CD8-positive, alpha-beta memory T cell (primary cell): ENCODE measurements at places on chromosomes 11 and 22. TPM values are rescaled to one million over a fixed set of nuclear protein-coding genes. Genes with fewer than 3 reads are reported as not detected.
A peak's percentile ranks its signal among the peaks of the same experiment; 100 is the strongest.

The KDM4D gene
- total RNA-seq: 1.8 TPM

The THY1 gene
- 0.74 TPM for total RNA-seq

The ASCL2 gene
- total RNA-seq: 0.55 TPM

DNA sequence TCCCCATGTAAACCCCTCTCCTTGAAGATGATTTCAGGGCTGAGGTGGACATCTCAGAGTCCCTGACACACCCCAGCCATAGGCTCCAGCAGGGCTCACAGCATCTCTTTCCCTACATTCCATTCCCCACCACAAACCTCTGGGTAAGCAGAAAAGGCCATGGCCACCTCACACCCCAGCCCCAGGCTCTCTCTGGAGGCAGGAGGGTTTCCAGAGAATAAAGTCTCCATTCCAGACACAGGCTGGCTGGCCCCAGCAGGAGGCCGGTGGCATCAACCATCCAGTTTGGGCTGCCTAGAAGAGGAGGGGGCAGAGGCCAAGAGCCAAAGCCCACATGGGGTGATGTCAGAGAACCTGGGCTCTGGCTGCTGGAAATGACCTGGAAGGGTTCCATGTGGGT, 61.4 kb downstream of the TP53I11 start:
- no peaks in the 10 kb centered on the region for H3K4me1 ChIP-seq
- H3K4me3 ChIP-seq: no peak overlapping the region
- no peaks in the 10 kb centered on the region for H3K27me3 ChIP-seq
- no peak overlapping the region for H3K27ac ChIP-seq
- DNase-seq: no peak
- H3K36me3 ChIP-seq: no peaks in the 10 kb centered on the region

- peak overlapping the region; percentile 59 for H3K27ac ChIP-seq
- no peaks in the 10 kb centered on the region for H3K27me3 ChIP-seq
- peaks cover 10% of the 10 kb centered on the region for H3K4me1 ChIP-seq
- DNase-seq: no peak
- H3K4me3 ChIP-seq: no peak overlapping the region
- H3K36me3 ChIP-seq: no peaks in the 10 kb centered on the region
These were observed 1.4 kb upstream of the KCNQ1OT1 start for GRCh38 chr11:2701230-2701629.

DNA sequence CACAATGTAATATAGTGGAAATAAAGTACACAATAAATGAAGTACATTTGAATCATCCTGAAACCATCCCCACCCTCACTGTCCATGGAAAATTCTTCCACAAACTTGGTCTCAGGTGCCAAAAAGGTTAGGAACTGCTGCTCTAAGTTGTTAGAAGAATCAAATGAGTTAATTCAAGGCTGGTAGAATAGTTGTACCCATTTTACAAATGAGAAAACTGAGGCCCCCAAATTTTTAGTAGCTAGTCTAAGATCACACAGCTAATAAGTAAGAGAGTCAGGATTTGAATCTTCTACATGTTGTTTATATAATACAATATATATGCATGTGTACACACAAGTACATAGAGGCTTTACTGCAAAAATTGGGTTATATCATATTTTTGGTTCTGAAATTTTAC, 43.1 kb downstream of the MIAT start:
- H3K27ac ChIP-seq: no peak overlapping the region
- H3K27me3 ChIP-seq: no peaks in the 10 kb centered on the region
- no peak overlapping the region for H3K4me3 ChIP-seq
- H3K36me3 ChIP-seq: peaks cover 13% of the 10 kb centered on the region
- H3K4me1 ChIP-seq: no peaks in the 10 kb centered on the region
- no peak for DNase-seq

DNA sequence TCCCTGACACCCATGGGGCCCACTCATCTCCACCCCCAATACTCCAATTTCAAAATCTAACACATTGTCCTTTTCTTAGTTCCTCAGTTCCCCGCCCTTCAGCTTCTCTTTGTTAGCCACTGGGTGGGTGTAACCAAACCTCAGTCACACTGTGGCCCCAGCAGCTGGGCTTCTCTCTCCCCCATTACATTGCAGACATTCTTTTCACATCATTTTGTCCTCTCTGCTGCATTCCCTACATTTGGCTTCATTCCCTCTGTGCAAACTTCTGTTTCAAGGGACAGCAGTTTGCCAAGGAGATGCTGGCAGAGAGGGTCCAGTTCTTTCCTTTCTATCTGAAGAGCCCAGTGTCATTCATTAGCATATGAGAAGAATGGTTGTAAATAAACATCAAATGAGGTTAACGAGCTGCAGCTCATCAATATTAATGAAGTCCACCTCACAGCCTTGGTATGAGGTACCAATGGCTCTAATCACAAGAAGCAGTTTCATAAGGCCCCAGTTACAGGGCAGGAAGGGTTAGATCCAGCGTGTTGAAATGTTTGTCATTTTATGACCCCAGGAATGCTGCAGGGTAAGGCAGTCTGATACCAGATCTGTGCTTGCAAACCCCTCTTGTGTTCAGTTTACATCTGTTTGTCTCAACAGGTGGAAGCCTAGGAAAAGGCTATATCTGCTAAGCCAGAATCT, 72.3 kb downstream of the ARFGAP2 start:
- no peak overlapping the region for H3K27ac ChIP-seq
- H3K4me1 ChIP-seq: no peaks in the 10 kb centered on the region
- no peaks in the 10 kb centered on the region for H3K27me3 ChIP-seq
- DNase-seq: no peak
- H3K36me3 ChIP-seq: no peaks in the 10 kb centered on the region
